Type B pancreatic cell (in vitro differentiated cells): ENCODE measurements at places on chromosomes 12 and 14. TPM values are rescaled to one million over a fixed set of nuclear protein-coding genes. Genes with fewer than 3 reads are reported as not detected.
A peak's percentile ranks its signal among the peaks of the same experiment; 100 is the strongest.

Gene LTBP2
- total RNA-seq, result 1.1 and 2.4 TPM in 2 replicates

Gene YBX3
- total RNA-seq, result 196 and 635 TPM in 2 replicates

Gene PLEKHD1
- total RNA-seq, result 0.12 and 0.48 TPM in 2 replicates

Gene PIWIL1
- not detected in 2 replicates for total RNA-seq

Gene FOXA1
- 51.0 and 58.9 TPM in 2 replicates for total RNA-seq

Gene SOX5
- total RNA-seq, result 28.9 and 32.8 TPM in 2 replicates

Gene TOMM20L
- total RNA-seq, result not detected in 2 replicates

- H3K4me3 ChIP-seq, result no peak overlapping the region
- H3K36me3 ChIP-seq, result no peaks in the 10 kb centered on the region
- peaks cover 40% of the 10 kb centered on the region for H3K4me1 ChIP-seq
- H3K27ac ChIP-seq, result peak overlapping the region; percentile 43
- no peaks in the 10 kb centered on the region for H3K27me3 ChIP-seq
- no peak for DNase-seq
These were observed 88.3 kb downstream of the IRF2BPL start for GRCh38 chr14:76940021-76940760.

GRCh38 chr12:95197636-95198035 is 19.6 kb downstream of the FGD6 start:
- DNase-seq, result no peak
- peaks cover 19% of the 10 kb centered on the region for H3K4me1 ChIP-seq
- H3K27me3 ChIP-seq, result no peaks in the 10 kb centered on the region
- no peak overlapping the region for H3K27ac ChIP-seq
- peaks cover 7% of the 10 kb centered on the region for H3K36me3 ChIP-seq

- no peak overlapping the region for H3K4me3 ChIP-seq
- H3K36me3 ChIP-seq, result no peaks in the 10 kb centered on the region
- no peaks in the 10 kb centered on the region for H3K4me1 ChIP-seq
- H3K27me3 ChIP-seq, result peaks cover 6% of the 10 kb centered on the region
- DNase-seq, result no peak
These were observed 424.2 kb downstream of the NOVA1 start for GRCh38 chr14:26173581-26174110.

DNA sequence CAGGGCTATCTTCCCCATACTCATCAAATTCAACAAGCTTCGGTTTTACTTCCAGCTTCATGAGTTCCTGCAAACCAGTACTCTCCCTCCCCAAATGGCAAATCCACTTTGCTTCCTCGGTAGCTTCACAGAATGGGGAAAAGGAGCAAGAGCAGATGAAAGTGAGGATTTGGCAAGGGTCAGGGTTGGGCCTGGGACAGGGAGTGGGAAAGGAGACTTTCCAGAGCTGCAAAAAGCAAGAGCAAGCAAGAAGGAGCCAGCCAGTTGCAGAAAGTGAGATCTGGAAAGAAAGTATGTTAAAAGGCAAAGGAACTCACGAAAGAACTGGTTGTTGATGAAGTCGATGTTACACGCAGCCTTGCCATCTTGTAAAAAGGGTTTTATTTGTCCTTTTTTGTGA is 522.8 kb upstream of the TBX3 start:
- peaks cover 40% of the 10 kb centered on the region for H3K4me1 ChIP-seq
- no peaks in the 10 kb centered on the region for H3K36me3 ChIP-seq
- H3K4me3 ChIP-seq, result no peak overlapping the region

DNA sequence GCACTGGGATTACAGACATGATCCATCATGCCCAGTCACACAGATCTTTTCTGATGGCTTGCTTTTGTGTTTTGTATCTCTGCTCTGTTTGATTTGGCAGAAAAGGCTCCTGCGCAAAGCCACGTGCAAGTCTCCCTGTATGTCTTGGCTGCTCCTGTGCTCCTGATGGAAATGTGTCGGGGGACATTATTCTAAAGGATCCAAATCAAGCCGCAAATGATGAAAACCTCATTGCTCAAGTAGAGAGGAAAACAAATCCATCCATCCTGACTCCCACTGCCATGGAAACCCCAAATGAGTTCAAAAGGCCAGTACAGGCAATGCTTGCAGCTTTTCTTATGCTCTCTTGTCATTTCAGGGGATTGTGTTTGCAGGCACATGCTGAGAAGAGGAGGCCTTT is 93.8 kb downstream of the NDUFA12 start:
- H3K27ac ChIP-seq, result no peak overlapping the region
- H3K4me3 ChIP-seq, result no peak overlapping the region
- H3K36me3 ChIP-seq, result no peaks in the 10 kb centered on the region
- H3K4me1 ChIP-seq, result no peaks in the 10 kb centered on the region
- no peak for DNase-seq

- peaks cover 8% of the 10 kb centered on the region for H3K4me1 ChIP-seq
- no peak overlapping the region for H3K4me3 ChIP-seq
- no peak for DNase-seq
- H3K27me3 ChIP-seq, result no peaks in the 10 kb centered on the region
These were observed 3.4 kb upstream of the GLIPR1 start for GRCh38 chr12:75477137-75477536.

- H3K36me3 ChIP-seq, result no peaks in the 10 kb centered on the region
- no peaks in the 10 kb centered on the region for H3K27me3 ChIP-seq
- no peak for DNase-seq
- no peak overlapping the region for H3K27ac ChIP-seq
- H3K4me1 ChIP-seq, result no peaks in the 10 kb centered on the region
These were observed 115.2 kb upstream of the BCAT1 start for GRCh38 chr12:25063873-25064628.

DNA sequence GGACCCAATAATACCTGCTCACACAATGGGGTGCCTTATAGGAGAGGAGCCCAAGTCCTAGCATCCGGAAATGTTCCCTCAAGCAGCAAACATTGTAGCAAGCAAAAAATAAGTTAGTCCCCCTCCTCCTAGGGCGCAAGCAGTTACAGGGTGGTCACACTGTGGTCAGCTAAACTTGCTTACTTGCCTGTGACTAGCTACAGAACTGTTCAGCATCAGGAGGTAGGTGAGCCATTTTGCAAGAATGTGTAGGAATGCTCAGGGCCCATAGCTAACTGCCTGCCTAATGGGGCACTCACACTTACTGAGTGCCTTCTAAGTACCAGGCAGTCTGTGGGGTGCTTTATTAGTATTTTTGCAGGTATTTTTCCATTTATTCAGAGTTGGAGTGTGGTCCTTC is 154.6 kb upstream of the GRIN2B start:
- no peak overlapping the region for H3K27ac ChIP-seq
- no peaks in the 10 kb centered on the region for H3K36me3 ChIP-seq

- H3K27me3 ChIP-seq, result no peaks in the 10 kb centered on the region
- peaks cover 22% of the 10 kb centered on the region for H3K36me3 ChIP-seq
- H3K4me1 ChIP-seq, result no peaks in the 10 kb centered on the region
- no peak for DNase-seq
- H3K27ac ChIP-seq, result no peak overlapping the region
- H3K4me3 ChIP-seq, result peak overlapping the region; percentile 97
These were observed 2.4 kb downstream of the FICD start for GRCh38 chr12:108517288-108518100.

DNA sequence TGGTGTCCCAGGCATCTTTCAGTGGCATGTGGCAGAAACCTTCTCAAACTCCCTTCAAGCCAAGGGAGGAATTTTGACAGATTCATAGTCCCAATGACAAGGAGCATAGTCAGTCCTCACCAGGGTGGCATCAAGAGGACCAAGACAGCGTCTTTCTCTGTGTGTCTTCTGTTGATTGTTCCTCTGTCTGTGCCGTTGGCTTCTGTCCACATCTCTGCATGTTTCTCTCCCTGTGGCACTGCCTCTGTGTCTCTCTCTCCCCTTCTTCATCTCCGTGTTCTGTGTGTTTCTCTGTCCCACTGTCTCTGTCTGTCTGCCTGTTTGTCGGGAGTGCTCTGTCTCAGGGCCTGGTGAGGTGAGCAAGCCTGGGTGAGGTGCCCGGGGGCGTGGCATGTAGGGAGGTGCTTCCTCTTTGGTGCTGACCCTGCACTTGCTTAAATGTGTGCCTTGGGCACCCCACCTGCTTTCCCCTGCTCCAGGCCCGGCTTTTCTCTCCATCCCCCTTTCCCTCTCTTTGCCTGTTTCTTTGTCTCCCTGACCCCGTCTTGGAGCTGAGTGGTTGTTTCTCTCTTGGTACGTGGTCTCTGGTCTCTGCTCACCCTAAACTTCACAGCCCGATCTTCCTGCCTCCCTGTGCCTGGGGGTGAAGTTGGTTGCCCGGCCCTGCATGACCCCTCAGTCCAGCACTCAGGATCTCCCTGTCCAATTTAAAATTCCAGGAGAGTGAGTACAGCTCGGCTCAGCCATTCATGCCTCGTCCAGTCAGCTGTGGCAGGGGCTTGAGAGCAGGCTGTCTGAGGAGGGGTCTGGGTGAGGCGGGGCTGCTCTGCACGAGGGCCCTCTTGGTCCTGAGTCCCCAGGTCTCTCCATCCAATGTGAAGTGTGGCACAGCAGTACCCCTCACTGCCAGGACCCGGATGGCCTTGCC is 28.5 kb downstream of the JDP2 start:
- H3K27ac ChIP-seq, result peak overlapping the region; percentile 84
- peaks cover 15% of the 10 kb centered on the region for H3K36me3 ChIP-seq
- H3K27me3 ChIP-seq, result no peaks in the 10 kb centered on the region
- H3K4me3 ChIP-seq, result peak overlapping the region; percentile 69

DNA sequence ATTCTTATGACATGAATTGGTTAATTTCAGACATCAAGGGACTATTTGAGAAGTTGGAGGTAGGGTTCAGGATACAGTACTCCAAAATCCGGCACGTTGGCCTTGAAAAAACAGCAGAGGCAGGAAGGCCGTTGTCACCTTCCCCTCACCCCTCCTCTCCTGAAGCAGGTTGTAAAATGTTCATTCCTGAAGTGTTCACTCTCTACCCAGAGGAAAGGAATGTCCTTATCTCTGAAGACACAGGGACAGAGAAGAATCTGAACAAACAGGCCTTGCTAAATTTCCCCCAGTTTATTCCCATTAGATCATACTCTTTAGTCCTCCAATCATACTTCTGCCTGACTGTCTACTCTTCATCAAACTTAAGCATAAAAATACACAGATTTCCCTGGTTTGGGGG is 313.6 kb downstream of the ZFP36L1 start:
- DNase-seq, result no peak
- peaks cover 20% of the 10 kb centered on the region for H3K36me3 ChIP-seq
- no peaks in the 10 kb centered on the region for H3K27me3 ChIP-seq
- peaks cover 64% of the 10 kb centered on the region for H3K4me1 ChIP-seq

GRCh38 chr14:76808011-76808410 is 4.7 kb downstream of the ANGEL1 start:
- no peak overlapping the region for H3K27ac ChIP-seq
- peaks cover 20% of the 10 kb centered on the region for H3K4me1 ChIP-seq
- H3K36me3 ChIP-seq, result peaks cover 30% of the 10 kb centered on the region
- DNase-seq, result no peak

DNA sequence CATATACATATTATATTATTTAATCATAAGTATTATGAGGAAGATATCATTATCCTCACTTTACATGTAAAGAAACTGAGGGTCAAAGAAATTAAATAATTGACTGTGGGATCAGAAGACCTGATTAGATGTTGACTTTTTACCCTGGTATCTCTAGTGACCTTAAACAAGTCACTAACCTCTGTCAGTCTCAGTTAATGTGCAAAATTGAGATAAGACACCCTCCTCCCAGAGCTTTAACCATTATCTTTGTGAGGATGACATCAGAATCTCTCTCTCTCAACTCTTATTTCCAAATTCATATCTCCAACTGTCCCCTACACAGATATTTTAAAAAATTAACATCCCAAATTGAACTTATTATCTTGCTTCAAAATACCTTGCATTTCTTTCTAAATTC is 177.8 kb downstream of the KLHL28 start:
- no peak overlapping the region for H3K27ac ChIP-seq
- no peak overlapping the region for H3K4me3 ChIP-seq
- no peaks in the 10 kb centered on the region for H3K27me3 ChIP-seq
- no peak for DNase-seq
- H3K4me1 ChIP-seq, result peaks cover 1% of the 10 kb centered on the region
